ENCODE measurements at places on chromosomes 3 and 15.
A peak's percentile ranks its signal among the peaks of the same experiment; 100 is the strongest.

- DNase-seq, result no peak
These were observed 17.4 kb upstream of the NOX5 start for GRCh38 chr15:68997050-68997449.

GRCh38 chr3:59277201-59277600, 227.4 kb upstream of the CFAP20DC start:
- DNase-seq, result no peak

DNA sequence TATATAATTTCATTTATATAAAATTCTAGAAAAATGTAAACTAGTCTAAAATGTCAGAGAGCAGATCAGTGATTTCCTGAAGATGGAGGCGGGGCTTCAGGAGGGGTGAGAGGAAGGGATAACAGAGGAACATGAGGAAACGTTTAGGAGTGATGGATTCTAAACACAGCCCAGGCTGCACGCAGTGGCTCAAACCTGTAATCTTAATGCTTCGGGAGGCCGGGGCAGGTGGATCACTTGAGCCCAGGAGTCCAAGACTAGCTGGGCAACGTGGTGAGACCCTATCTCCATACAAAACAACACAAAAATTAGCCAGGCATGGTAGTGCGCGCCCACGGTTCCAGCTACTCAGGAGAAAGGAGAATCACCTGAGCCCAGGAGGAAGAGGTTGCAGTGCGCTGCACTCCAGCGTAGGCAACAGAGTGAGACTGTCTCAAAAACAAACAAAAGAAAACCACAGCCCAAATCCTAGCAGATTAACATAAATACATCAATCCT, 18.0 kb upstream of the IQCF1 start:
- DNase-seq, result no peak

DNA sequence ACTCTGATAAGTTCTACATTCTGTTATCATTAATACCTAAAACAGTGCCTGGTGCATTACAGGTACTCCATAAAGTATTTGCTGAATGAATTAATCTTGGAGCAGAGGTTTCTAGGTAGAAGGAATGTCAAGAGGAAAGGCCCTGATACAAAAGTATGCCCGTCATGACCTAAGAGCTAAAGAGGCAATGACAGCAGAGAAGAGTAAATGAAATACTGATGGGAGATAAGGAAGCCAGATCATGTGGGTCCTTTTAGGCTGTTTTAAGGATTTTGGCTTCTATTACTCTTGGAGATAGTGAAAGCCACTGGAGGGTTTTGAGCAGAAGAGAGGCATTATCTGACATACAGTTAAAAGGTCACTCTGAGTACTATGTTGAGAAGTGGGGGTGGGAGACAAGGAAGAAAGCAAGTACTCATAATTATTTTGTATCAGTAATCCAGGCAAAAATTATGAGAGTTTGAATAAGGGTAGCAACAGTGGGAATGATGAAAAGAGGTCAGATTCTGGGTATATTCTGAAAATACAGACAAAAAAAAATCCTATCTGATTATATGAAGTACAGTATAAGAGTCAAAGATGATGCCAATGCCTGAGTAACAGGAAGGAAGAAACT, 48.3 kb downstream of the DENND4A start:
- DNase-seq, result no peak

GRCh38 chr15:67143646-67144045, 78.2 kb downstream of the SMAD3 start:
- DNase-seq, result no peak

GRCh38 chr3:137105277-137105977, 147.6 kb downstream of the IL20RB start:
- DNase-seq, result peak; percentile 75

GRCh38 chr15:61151791-61152190, 77.3 kb downstream of the RORA start:
- DNase-seq, result no peak

GRCh38 chr3:182650568-182651128, 142.7 kb upstream of the ATP11B start:
- no peak for DNase-seq

- no peak for DNase-seq
These were observed 13.7 kb downstream of the CYFIP1 start for GRCh38 chr15:22966321-22967083.

GRCh38 chr3:57279685-57280084, 12.8 kb downstream of the ASB14 start:
- no peak for DNase-seq

- no peak for DNase-seq
These were observed 283.2 kb upstream of the SUCLG2 start for GRCh38 chr3:67937498-67938118.

- peak; percentile 46 for DNase-seq
These were observed 53.5 kb downstream of the PLXNA1 start for GRCh38 chr3:127036209-127037020.

DNA sequence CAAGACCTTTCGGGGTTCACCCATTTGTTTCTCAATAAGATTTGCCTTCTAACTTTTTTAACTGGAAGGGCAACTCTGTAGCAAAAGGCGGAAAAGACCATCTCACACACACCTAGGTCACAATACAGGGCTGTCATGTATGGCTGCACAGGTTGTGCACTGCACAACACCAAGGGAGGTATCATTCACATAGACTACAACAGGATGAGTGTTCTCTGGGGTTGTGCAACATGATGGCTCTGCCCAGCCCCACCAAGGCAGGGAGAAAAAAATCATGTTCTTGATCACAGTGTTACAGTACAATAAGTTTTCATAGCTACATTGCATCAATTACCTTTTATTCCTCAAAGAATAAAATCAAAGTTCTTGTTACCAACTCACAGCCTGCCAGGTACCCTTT, 52.8 kb downstream of the ANXA2 start:
- no peak for DNase-seq

DNA sequence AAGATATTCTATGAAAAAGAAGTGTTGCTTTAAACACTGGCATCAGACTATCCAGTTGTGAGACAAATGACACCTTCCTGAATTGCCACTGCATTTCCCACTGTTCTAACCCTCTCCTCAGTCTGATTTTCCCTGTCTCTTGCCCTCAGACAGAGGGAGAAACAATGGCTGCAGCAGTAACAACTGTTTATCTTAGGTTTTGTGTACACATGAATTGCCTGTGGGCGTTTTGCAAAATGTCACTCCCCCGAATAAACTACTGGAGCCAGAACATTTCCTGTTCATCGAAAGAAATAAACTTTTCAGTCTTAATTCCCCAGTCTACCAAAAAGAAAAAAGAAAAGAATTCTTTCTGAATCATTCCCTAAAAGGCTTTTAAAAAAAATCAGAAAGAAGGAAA, 155.1 kb downstream of the MAGI1 start:
- no peak for DNase-seq

DNA sequence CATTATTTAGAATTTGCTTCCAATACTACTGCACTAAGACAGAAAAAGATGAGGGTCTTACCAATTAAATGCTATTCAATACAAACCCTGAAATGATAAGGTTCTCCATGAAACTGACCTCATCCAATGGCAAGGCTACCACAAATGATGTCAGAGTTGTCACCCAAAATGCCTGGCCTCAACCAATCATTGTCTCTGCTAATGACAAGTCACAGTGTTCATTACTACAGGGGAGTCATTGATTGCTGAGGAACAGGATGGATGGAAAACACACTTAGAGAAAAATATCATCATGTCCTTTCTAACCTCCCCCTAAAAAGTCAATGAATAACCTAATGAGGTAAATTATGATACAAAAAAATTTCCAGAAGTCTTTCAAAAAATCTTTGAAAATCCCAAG, 91.0 kb downstream of the FOXP1 start:
- no peak for DNase-seq

DNA sequence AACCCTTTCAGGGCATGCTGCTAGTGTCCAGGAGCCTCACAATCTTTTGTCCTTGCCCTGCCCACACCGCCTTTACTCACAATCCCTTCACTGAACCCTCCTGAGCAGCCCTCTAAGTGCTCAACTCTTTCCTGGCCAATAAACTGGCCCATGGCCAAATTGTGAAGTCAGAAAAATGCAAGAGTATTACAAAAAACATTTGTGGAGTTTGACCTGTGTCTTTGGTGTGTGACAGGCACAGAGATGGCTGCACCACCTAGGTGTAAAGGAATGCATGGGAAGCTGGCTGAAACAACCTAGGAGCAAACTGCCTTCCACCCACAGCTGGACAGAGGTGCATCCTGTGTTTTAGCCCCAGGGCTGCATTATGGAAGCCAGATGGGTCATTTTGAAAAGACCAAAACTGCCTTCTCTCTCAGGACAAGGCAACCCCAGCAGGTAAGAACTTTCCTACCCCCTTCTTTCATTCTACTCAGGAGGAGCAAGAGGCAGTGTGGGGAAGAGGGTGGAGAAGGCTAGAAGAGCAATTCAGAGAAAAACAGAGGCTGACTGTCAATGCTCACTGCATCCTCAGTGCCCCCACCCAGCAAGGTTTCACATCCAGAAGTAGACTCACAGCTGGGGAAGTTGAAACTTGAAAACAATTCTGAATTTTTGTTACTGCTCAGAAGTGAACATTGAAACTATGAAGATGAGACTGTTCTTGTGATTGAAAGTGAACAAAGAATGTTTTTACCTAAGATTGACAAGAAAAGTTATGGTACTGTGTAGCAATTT, 78.6 kb downstream of the TRIM42 start:
- no peak for DNase-seq

GRCh38 chr15:65085990-65086679, 9.6 kb downstream of the KBTBD13 start:
- no peak for DNase-seq

DNA sequence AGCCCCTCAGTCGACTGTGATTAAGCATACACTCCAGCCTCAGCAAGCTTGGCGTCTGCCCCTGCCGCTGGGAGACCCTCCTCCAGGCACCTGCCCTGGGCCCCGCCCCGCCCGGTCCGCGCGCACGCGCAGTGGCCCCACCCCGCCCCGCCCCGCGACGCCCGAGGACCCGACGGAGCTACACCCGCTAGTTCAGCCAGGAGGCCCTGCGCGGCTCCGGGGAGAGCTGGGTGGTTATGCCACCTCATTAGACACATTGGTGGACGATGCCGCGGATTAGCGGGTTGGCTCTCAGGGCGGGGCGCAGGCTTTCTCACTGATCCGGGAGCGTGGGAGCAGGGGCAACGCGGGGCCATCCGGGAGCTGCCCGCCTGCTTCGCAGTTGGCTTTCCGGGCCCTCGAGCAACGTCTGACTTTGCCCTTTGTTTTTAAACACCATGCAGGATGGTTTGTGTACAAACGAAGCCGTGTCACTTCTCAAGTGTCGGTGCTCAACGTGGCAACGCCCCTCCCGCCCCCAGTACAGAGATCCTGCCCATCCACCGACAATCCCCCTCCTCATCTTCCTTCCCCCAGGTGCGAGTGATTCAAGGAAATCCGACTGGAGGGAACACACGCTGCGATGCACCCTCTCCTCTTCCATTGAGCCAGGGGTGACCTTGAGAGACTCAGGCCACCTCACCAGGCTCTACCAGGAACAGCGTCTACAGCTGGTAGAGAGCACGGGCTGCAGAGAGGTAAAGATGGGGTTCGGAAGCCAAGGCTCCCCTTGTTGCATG, 109.3 kb downstream of the SHQ1 start:
- DNase-seq, result peak; percentile 41

GRCh38 chr3:56985460-56985859, 75.0 kb upstream of the SPATA12 start:
- no peak for DNase-seq

DNA sequence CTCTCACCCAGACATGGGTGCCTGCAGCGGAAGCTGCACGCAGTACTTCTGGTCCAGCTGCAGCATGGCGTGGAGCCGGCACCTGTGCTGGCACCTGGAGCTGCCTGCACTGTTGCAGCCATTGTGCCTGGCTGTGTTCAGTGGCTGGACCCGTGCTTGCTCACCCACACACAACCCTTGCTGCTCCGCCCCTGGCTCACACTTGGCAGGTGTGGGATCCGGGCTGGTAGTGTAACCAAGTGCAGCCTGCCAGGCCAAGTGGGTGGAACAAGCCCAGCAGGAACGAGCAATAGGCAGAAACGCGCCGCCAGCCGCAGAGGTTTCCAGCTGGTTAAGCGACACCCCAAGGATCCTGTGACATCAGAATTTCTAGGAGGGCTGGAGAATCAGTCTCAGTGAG, 11.2 kb upstream of the SCAPER start:
- DNase-seq, result no peak

DNA sequence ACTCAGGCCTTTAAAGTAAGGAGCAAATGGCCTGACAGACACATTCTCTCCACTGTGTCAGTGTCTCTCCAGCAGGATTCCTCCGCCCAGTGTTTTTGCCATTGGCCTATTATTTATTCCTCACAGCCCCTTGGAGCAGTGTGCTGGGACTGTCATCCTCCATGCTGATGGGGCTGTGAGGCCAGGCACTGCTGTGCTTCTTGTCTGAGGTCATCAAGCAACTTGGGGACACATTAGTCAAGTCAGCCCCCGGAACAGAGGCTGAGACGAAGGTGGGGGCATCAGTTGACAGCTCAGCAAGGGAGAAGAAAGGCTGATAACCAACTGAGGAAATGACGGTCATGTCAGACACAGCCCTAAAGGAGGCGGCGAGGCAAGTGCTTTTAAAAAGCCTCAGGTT, 67.4 kb downstream of the XXYLT1 start:
- DNase-seq, result no peak

- DNase-seq, result no peak
These were observed 30.7 kb downstream of the TUSC7 start for GRCh38 chr3:116740293-116740692.

- no peak for DNase-seq
These were observed 460.2 kb downstream of the OCA2 start for GRCh38 chr15:27638958-27639357.

- DNase-seq, result no peak
These were observed 110.3 kb downstream of the PIK3CB start for GRCh38 chr3:138724443-138724842.

GRCh38 chr3:156323466-156323865, 203.1 kb downstream of the KCNAB1 start:
- no peak for DNase-seq

- no peak for DNase-seq
These were observed 197.9 kb downstream of the PLOD2 start for GRCh38 chr3:145963111-145963510.

GRCh38 chr15:61182946-61183345, 46.2 kb downstream of the RORA start:
- DNase-seq, result no peak

DNA sequence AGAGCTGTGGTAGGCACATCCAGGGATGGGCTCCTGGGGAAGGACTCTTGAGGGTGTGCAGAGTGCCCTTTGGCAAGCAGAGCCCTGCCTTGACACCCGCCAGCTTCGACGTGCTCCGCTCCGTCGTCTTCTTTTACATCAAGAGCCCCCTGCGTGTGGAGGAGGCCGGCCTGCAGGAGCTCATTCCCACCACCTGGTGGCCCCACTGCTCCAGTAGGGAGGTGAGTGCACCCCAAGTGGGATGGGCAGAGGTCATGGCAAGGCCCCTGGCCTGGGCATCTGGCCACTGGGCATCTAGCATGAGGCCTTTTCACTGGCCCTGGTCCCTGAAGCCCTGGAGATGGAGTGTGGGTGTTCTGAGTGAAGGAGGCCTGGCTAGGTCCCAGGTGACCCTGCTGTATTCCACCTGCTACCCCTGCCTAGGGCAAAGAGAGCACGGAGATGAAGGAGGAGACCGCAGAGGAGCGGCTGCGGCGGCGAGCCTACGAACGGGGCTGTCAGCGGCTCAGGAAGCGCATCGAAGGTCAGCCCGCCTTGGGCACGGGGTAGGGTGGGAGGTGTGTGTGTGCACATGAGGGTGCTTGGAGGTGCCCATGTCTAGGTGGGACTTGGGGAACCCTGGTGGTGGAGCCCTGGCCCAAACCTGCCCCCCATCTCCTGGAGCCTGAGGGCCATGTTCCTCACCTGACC, 12.2 kb downstream of the RNF123 start:
- no peak for DNase-seq

- no peak for DNase-seq
These were observed 2.1 kb downstream of the RHOV start for GRCh38 chr15:40871749-40872617.
